ENCODE measurements at places on chromosomes 7 and 10.

DNA sequence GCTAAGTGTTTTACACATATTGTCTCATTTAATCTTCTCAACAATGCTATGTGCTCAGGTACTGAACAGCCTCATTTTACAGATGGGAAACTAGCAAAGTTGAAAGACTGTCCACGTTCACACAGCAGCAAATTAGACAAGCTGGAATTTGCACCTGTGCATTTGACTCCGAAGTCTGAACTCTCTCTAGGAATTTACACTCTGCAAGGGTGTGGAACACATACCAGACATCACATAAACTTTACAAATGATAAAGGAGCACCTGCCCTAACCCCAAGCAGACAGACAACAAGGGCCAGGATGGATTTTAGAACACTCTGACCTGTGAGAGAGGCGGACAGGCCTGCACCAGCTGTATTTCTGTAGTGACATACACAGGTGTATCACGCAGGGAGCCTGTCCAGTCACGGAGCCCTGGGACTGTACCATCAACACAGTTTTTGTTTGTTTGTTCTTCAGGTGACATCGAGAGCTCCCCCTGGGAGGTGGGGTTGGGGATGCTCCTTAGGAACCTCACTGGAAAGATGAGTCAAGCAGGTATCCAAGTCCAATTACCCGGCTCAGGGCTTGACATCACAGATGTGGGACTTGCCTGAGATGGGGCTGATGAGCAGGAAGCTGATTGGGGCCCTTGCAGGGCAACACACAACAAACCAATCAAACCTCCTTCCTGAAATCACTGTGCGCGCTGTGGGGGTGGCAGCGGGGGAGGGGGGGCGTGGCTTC, 31.0 kb downstream of the MKI67 start:
- DNase-seq, result no peak

- DNase-seq, result no peak
These were observed 5.6 kb downstream of the CELF2 start for GRCh38 chr10:11023009-11023953.

DNA sequence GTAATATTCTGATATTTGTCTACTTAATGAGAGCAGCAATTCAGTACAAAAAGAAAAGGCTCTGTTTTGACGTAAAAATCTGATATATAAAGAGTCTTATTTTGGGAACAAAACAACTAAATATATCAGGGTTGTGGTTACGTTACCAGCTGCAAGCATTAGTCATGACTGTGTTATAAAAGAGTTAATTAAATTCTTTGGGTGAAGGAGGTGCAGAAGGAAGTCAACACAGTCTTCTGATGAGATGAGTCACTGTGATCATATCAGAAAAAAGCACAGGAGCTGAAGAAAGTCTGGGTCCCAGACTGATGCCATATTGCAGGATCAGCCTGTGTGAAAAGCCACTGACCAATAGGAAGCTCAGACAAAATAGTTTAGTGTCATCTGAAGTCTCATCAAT, 234.3 kb upstream of the TEX47 start:
- DNase-seq, result no peak

DNA sequence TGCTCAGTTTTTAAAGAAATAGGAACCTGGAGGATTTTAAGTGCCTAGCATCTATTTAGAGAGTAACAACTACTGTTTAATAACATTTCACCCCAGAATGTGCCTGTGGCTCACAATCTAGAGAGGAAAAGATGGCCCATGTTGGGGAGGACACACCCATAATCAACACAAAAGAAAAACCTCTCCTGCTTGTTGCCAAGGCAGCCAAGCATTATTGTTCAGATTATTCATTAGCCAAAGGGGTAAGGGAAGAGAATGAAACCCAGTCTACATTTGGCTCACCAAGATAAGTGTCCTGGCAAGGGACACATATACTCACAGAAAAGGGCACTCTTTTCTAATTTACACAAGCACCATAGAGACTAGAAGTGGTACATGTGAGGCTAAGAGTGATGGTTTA, 17.7 kb upstream of the IFIT1B start:
- no peak for DNase-seq

DNA sequence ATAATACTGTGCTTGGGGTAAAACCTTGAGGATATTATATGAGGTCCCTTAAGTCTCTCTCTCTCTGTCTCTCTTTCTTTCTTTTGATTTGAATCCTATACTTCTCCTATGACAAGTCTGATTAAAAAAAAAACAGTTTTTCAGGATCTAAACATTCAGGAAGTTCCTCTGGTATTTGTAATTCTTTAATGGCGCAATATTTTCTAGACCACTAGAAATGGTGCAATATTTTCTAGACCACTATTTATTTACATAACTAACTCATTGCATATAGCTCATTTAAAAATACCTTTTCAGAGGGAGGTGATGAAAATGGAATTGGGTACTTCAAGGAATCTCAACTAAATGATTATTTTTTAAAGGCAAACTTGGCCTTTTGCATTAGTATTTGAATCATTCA, 1235.3 kb downstream of the GATA3 start:
- DNase-seq, result no peak

GRCh38 chr10:25912866-25913265, 21.2 kb upstream of the MYO3A start:
- no peak for DNase-seq

- DNase-seq, result no peak
These were observed 4.4 kb downstream of the HBP1 start for GRCh38 chr7:107173191-107173590.
